ENCODE measurements at places on chromosomes 3 and 15.
A peak's percentile ranks its signal among the peaks of the same experiment; 100 is the strongest.

GRCh38 chr3:59240666-59241255 lies 190.9 kb upstream of the CFAP20DC start:
- DNase-seq, result no peak

GRCh38 chr3:112745567-112746248 lies 101.0 kb downstream of the CD200R1L start:
- DNase-seq, result no peak

DNA sequence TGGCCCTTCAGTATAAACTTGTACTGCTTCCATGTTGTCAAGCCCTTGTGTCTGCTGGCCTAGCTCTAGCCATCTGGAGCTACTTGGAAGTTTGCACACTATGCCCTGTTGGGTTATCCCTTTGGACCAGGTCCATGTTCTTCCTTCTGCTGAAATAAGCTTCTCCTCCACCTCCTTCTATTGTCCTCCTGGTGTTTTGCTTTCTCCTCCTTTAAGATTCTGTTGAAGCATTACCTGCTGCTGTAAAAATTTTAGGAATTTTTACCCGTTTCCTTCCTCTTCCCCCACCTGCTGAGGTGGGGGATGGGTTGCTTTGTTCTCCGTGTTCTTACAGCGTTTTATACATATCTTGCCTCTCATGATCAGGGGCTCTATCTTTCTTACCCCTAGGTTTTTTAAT lies 51.7 kb downstream of the SH3GL3 start:
- no peak for DNase-seq

GRCh38 chr3:15321349-15321748 lies 11.0 kb downstream of the SH3BP5 start:
- no peak for DNase-seq

GRCh38 chr3:138862531-138862923 lies 27.8 kb upstream of the PIK3CB start:
- DNase-seq, result no peak

DNA sequence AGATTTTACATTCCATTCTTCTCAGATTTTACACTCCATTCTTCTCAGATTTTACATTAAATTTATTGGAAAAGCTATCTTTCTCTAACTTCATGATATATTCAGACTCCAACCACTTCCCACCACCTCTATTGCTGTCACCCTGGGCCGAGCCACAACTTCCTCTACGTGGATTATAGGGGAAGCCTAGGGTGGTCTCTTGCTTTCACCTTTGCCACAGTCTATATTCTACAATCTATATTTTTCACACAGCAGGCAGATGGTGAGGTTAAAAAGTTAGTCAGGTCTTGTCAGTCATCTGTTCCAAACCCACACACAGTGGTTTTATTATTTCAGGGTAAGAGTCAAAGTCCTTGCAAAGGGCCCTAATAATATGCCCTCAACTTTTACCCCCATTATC lies 370.8 kb upstream of the SUCLG2 start:
- no peak for DNase-seq

DNA sequence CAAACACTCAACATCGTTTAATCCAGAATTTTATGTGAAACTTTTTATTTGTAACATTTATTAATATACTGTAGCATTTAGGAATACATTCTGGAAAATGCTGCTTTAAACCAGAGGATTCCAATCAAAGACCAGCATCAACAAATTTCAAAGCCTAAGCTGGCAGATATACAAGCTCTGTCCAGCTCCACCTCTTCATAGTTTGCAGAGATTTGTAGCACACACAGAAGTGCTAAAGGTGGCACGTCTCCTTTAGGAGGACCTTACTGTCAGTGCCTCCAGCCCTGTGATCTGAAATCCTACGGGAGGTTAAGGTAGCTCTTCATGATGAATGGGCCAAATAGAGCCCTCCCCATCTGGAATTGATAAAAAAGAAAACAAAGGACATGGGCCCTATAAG lies 329.7 kb upstream of the NECTIN3 start:
- DNase-seq, result no peak

DNA sequence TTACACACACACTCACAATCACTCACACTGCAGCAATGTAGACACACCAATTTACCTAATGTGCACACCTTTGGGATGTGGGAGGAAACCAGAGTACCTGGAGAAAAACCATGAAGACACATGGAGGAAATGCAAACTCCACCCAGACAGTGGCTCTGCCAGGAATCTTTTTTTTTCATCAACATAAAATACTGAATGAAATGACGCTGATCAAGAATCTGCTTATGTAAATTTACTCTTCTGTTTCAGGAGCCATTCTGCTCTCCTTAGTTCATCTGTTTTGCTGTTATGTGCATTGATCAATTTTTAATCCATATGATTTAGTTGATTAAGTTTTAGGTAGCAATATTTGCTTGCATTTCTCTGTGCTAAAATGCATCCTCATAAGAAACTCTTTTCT lies 414.2 kb upstream of the CCDC54 start:
- no peak for DNase-seq

DNA sequence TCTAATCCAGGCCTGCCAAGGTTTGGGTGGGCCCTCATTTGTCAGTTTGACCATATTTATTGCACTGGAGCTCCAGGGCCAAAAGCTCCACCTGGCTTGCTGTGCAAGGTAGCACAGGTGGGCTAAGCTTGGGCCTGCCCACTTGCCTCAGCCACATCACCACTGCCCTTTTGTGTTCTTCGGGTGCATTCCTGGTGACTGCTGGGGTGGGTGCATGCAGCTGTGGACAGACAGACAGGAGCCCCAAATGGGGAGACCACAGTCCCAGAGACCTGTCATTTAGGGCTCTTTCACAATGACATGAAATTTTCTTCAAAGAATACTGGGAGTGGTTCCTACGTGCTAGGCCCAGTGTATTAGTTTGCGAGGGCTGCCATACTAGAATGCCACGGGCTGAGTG lies 2.7 kb downstream of the MESP2 start:
- no peak for DNase-seq

- DNase-seq, result no peak
Observed at GRCh38 chr3:129032716-129033115, 27.9 kb upstream of the GP9 start.

GRCh38 chr3:107401301-107401700 lies 24.1 kb downstream of the CCDC54 start:
- no peak for DNase-seq

- DNase-seq, result peak; percentile 54
Observed at GRCh38 chr3:71955240-71956068, 170.5 kb upstream of the PROK2 start.

DNA sequence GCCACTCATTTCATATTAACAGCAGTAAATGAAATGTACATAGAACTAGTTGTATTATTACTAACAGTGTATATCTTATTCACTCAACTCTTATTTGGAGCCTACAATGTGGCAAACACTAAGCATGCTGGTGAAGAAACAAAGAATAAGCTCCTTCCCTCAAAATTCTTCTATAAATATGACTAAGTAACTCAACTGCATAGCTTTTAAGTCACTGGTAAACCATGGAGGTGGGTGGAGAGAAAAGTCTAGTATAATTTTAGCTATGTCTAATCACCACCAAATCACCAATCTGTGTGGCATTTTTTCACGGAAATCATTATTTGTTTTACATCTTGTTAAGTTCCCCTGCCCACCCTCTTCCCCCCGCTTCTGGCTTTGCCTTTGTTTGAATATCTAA lies 17.5 kb downstream of the COPS2 start:
- no peak for DNase-seq

- DNase-seq, result no peak
Observed at GRCh38 chr3:89380016-89380415, 272.6 kb downstream of the EPHA3 start.

DNA sequence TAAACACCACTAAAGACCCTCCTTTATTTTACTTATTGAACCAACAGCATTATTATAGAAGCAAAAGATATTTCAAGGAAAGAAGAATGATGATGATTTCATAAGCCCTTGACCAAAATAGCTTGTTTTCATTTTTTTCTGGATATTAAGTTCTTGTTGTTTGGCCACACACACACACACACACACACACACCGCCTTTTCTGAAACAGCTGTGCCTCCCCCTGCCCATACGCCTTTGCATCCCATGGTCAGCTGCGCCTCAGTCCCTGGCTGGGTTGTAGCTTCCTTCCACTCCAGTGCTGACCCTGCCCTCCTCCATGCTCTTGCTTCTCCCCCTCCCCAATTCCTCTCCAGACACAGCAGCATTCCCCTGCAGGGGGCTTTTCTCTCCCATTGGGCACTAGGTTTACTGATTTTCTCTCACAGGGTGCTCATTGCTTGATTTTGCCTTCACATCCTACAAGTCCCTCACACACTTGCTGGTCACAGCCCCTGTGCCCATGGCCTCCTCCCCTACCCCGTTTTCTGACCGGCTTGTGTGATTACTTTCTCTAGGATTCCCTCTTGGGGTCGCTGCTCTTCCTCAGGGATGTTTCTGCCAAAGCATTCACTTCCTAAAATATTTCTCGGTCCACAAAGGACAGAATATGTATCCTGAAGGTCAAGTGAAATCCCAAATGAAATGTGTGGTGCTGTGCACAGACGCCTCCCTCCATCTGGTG lies 18.4 kb downstream of the MESP1 start:
- DNase-seq, result no peak

GRCh38 chr3:86965166-86965565 lies 25.8 kb downstream of the VGLL3 start:
- no peak for DNase-seq

- DNase-seq, result no peak
Observed at GRCh38 chr15:67146875-67147381, 81.5 kb downstream of the SMAD3 start.

DNA sequence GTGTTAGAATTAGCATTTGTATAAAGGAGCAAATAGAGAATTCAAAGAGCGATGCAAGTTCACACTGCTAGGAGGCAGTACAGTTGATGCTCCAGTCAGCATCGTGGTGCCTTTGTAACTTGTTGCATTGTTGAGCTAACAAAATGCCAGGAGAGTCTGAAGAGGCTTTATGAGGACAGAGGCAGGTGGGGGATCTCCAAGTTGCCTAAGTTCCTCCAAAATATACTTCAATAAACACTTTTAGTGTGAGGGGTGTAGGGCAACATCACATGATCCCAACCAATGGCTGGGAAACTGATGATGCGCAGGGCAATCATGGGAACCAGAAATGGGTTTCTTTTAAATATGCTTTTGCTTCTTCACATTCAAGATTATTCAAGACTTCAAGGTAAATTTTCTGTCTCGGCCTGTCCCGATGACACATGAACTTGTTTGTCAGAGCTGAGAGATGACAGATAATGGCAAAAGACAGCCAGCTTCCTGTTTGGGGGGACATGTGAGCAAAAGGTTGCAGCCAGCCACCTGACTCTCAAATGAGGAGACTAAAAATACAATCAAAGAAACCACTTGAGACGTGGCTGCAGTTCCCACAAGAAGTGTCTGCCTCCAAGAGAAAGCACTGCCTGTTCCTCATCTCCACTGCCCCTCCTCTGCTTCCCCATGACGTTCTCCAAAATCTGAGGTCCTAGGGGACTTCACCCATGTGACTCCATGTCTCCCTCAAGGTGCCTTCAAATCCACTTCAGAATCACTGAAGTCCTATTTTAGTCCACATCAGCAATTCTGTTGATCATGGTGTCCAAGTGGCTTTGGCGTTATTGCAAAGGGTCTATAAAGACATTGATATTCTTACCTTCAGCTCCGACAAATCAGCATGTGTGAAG lies 39.3 kb downstream of the KLHL6 start:
- DNase-seq, result no peak

GRCh38 chr3:45864760-45865519 lies 21.4 kb upstream of the CCR9 start:
- DNase-seq, result no peak

- no peak for DNase-seq
Observed at GRCh38 chr3:191198932-191199331, at the start of gene OSTN. Gene OSTN (plus strand): TSS chr3:191199241. CDS start chr3:191212533, 13,292 bp downstream.

GRCh38 chr3:99895703-99896441 lies 78.2 kb downstream of the CMSS1 start:
- DNase-seq, result no peak

GRCh38 chr3:194877291-194878119 lies 191.8 kb downstream of the FAM43A start:
- no peak for DNase-seq

DNA sequence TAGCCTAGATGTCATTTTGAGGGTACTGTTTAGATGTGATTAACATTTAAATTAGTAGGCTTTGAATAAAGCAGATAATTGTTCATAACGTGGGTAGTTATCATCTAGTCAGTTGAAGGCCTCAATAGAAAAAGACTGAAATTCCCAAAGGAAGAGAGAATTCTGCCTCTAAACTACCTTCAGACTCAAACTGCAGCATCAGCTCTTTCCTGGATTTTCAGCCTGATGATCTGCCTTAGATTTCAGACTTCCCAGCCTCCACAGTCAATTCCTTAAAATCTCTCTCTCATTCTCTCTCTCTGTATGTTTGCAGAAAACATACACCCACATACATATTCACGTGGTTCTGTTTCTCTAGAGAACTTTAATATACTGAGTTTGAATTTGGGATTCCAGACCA lies 58.0 kb upstream of the MBNL1 start:
- no peak for DNase-seq

DNA sequence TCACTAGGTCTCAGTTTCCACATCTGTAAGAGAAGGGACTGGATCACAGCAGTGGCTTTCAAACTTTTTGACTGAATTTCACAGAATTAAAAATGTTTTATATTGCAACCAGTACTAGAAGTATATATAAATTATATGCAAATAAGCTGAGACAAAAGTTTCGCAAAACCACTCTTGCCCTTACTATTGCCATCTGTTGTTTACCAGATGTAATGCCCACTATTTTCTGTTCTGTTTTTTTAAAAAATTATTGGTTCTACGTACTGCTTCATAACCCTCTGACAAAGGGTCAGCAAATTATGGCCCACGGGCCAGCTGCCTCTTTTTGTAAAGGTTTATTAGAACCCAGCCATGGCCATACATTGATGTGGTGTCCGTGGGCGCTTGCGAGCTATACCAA lies 44.8 kb downstream of the PDIA5 start:
- no peak for DNase-seq

- no peak for DNase-seq
Observed at GRCh38 chr3:143608966-143609365, 239.3 kb downstream of the SLC9A9 start.

GRCh38 chr15:82231842-82232241 lies 30.7 kb downstream of the EFL1 start:
- DNase-seq, result no peak

All from NCI-H2171 (cell line).